ENCODE measurements at places on chromosomes 2 and 18. TPM values are rescaled to one million over a fixed set of nuclear protein-coding genes. Genes with fewer than 3 reads are reported as not detected.

Gene GKN2
- polyA plus RNA-seq, result not detected

Gene TDRD15
- not detected for polyA plus RNA-seq

Gene PIKFYVE
- polyA plus RNA-seq, result 13.9 TPM

Gene MALL
- not detected for polyA plus RNA-seq

Gene FAM237A
- 7.1 TPM for polyA plus RNA-seq
